Karpas-422 (cell line): ENCODE measurements at places on chromosomes 5 and 9. TPM values are rescaled to one million over a fixed set of nuclear protein-coding genes. Genes with fewer than 3 reads are reported as not detected.

GRCh38 chr9:129910628-129911567 is 75.6 kb downstream of the USP20 start:
- H3K27me3 ChIP-seq: no peaks in the 10 kb centered on the region
- H3K4me1 ChIP-seq: no peaks in the 10 kb centered on the region
- DNase-seq: no peak
- H3K36me3 ChIP-seq: peaks cover 22% of the 10 kb centered on the region
- no peak overlapping the region for H3K27ac ChIP-seq

- DNase-seq: no peak
- H3K4me3 ChIP-seq: no peak overlapping the region
- H3K27ac ChIP-seq: no peak overlapping the region
- no peaks in the 10 kb centered on the region for H3K4me1 ChIP-seq
Observed at GRCh38 chr9:107275530-107275929, 7.5 kb upstream of the RAD23B start.

DNA sequence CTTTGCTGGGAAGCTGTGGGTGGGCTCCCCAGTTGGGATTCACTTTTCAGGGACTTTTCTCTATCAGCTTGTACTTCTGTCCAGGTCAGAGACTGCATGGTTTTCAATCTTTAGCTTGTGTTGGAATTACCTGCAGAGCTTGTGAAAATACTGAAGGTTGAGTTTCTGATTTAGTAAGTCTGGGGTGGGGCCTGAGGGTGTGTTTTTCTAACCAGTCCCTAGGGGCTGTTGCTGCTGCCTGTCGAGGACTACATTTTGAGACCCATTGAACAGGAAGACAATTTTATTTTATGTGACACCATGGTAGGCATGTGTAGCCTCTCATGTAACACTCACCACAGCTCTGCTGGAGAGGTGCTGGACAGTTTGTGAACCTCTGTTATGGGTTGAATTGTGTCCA is 14.7 kb upstream of the MLANA start:
- H3K27ac ChIP-seq: no peak overlapping the region
- DNase-seq: no peak
- H3K36me3 ChIP-seq: no peaks in the 10 kb centered on the region
- H3K27me3 ChIP-seq: no peaks in the 10 kb centered on the region
- H3K4me3 ChIP-seq: no peak overlapping the region

Gene GPRIN1
- 1.9 and 4.6 TPM in 2 replicates for total RNA-seq

Gene PCDH1
- total RNA-seq: not detected in 2 replicates

Gene HIGD2A
- 146 and 207 TPM in 2 replicates for total RNA-seq

Gene GABRA6
- not detected in 2 replicates for total RNA-seq
